Activated CD4-positive, alpha-beta memory T cell treated with anti-CD3 and anti-CD28 coated beads, Interleukin-2, amount 10 ng/mL, durations not matched to agents 7 days and 5 days (primary cell): ENCODE measurements at places on chromosomes 3 and 15. TPM values are rescaled to one million over a fixed set of nuclear protein-coding genes. Genes with fewer than 3 reads are reported as not detected.

Gene BCL2A1
- total RNA-seq = 12.3 TPM

Gene TRANK1
- total RNA-seq = 78.6 TPM

Gene GOLGA6L4
- 2.3 TPM for total RNA-seq

- H3K36me3 ChIP-seq = no peaks in the 10 kb centered on the region
- no peak overlapping the region for H3K27ac ChIP-seq
- no peak for DNase-seq
These were observed 19.2 kb downstream of the EID1 start for GRCh38 chr15:48896869-48897814.

DNA sequence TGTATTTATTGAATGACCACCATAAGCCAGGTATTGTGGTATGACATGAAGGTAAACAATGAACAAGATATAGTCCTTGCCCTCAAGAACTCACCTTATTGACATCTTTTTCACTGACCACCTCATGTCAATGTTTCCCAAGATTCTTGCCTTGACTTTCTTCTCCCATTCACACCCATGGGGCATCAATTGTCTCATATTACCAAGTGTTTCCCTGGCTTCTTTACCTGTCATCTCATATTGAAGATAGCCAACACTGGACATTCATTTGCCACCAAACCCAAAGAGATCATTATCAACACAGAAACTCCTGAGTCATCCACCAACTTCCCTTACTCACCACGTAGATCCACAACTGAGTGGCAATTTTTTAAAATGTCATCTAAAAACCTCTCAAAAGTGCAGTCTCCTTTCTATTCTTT lies 2.2 kb downstream of the EFHB start:
- no peaks in the 10 kb centered on the region for H3K36me3 ChIP-seq
- peak overlapping the region; percentile 8 for H3K4me3 ChIP-seq
- H3K27me3 ChIP-seq = peaks cover 21% of the 10 kb centered on the region
- H3K4me1 ChIP-seq = peaks cover 31% of the 10 kb centered on the region
- no peak for DNase-seq

DNA sequence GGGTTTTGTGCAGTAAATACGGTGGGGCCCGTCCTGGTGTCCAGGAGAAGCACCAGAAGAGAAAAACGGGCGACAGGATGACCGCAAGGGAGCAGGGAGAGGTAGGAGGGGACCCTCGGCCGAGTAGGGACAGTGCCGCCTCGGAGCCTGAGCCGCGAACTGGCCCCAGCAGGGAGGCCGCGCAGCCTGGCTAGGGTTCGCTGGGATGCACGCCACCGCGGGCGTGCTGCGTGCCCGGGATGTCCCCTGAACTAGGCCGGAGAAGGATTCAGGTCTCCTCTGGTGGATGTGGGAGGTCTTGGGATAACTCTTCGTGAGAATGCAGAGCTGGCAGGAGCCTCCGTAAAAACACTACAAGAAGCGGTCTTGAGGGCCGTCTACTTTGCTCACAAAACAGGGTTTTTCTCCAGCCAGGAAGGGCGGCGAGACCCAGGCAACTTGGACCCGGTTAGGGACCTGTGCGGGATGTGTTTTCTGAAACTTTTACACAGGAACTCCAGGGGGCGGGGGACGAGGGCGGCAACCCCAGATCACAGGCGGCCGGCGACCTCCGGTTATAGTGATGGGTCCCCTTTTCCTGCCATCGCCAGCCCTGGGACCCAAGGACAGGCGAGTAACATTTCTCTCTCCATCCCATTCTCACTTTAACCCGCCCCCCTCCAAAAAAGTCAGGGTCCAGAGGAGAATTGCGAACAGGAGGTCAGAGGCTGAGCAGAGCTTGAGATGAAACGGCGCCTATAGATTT lies 35.5 kb downstream of the NR2F2 start:
- no peak overlapping the region for H3K27ac ChIP-seq
- no peak overlapping the region for H3K4me3 ChIP-seq
- peaks cover 5% of the 10 kb centered on the region for H3K36me3 ChIP-seq

DNA sequence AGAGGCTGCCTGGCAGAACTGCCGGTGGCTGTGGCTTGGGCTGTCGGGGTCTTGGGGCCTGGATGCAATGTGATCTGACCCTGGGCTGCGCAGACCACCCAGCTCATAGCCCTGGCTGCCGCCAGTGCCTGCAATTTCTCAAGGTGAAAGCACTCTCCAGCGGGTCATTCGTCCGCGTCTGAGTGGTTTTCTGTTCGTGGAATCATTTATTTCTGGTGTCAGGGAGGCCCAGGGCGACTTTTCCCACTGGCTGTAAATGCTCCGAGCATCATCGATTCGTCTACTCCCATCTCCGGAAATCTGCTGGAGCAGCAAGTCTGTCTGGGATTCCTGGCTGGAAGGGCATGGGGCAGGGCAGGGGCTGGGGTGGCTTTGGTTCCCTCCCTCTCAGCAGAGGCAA lies 40.6 kb upstream of the ADPGK start:
- no peak for DNase-seq
- peaks cover 15% of the 10 kb centered on the region for H3K27me3 ChIP-seq
- H3K4me1 ChIP-seq = no peaks in the 10 kb centered on the region

- no peaks in the 10 kb centered on the region for H3K4me1 ChIP-seq
- no peak overlapping the region for H3K4me3 ChIP-seq
- no peaks in the 10 kb centered on the region for H3K36me3 ChIP-seq
- no peak overlapping the region for H3K27ac ChIP-seq
- DNase-seq = no peak
These were observed 32.4 kb downstream of the VGLL3 start for GRCh38 chr3:86958534-86958933.

GRCh38 chr3:9291821-9292410 lies 42.5 kb upstream of the SRGAP3 start:
- no peak overlapping the region for H3K27ac ChIP-seq
- no peak overlapping the region for H3K4me3 ChIP-seq
- DNase-seq = no peak
- peaks cover 24% of the 10 kb centered on the region for H3K27me3 ChIP-seq
- H3K4me1 ChIP-seq = no peaks in the 10 kb centered on the region

GRCh38 chr3:175316799-175317198 lies 457.7 kb downstream of the NAALADL2 start:
- H3K4me3 ChIP-seq = no peak overlapping the region
- no peak for DNase-seq
- H3K27me3 ChIP-seq = no peaks in the 10 kb centered on the region
- H3K27ac ChIP-seq = no peak overlapping the region
- no peaks in the 10 kb centered on the region for H3K36me3 ChIP-seq

DNA sequence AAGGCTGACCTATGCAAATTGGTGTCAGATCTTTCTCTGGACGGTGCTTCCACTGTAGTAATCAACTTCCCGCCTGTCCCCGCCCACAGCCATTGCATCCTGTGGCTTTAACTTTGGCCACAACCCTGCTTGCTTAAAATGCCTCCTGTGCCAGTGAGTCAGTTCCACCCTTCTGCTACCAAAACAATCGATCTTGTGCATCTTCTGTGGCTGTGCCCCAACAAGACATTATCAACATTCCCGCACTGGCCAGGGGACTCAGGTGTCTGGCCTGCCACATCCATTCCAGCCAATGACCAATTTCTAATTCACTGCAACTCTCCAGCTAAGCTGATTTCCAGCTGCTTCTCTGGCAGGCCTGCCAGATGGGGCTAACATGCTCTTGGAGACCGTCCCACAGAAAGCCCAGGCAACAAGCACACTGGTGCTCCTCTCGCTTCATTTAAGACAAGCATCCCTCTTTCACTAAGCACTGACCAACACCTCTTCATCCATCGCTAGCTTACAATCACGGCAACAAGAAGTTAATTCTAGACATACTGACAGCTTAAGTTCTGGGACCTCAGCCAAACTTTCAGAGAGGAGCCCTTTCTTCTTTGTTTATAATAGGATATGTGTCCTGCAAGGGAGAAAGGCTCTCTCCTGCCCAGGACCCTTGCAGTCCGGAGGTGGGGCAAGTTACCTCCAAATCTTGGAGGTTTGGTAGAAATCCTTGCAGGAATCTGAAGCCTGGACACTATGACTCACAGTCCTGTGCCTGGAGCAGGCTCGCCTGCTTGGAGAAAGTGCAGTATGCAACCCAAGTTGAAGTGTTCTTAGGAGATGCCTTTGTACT lies 6.7 kb downstream of the CA12 start:
- H3K27ac ChIP-seq = no peak overlapping the region
- peaks cover 45% of the 10 kb centered on the region for H3K4me1 ChIP-seq
- H3K4me3 ChIP-seq = no peak overlapping the region
- H3K27me3 ChIP-seq = peaks cover 19% of the 10 kb centered on the region
- DNase-seq = peak; percentile 64
- no peaks in the 10 kb centered on the region for H3K36me3 ChIP-seq

- H3K36me3 ChIP-seq = peaks cover 70% of the 10 kb centered on the region
- H3K27ac ChIP-seq = no peak overlapping the region
- peaks cover 11% of the 10 kb centered on the region for H3K4me1 ChIP-seq
- H3K4me3 ChIP-seq = no peak overlapping the region
- DNase-seq = no peak
These were observed 20.0 kb downstream of the DHX36 start for GRCh38 chr3:154304116-154304786.
